ENCODE measurements at places on chromosomes 12 and 14. TPM values are rescaled to one million over a fixed set of nuclear protein-coding genes. Genes with fewer than 3 reads are reported as not detected.

Gene APOLD1
- total RNA-seq = 77.8 TPM

DNA sequence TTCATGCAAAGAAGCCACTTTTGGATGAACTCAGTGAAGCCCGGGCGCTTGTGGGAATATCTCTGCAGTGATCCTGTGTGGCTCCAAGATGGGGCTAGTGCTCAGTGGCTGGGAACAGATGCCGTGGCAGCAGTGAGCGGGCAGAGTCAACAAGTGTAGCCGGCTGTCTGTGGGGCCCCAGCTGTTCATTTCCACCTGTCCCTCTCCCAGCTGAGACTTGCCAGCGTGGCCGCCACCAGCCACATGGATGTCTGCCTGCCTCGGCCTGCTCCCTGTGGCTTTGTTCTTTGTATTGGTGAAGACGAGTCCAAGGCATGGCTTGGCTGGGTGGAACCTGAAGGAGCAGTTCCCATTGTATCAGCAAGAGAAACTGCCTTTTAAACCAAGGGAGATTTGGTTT, 77.3 kb downstream of the NOS1 start:
- no peak overlapping the region for H3K27ac ChIP-seq
- no peaks in the 10 kb centered on the region for H3K36me3 ChIP-seq
- H3K27me3 ChIP-seq = no peaks in the 10 kb centered on the region
- DNase-seq = no peak

GRCh38 chr14:77988970-77989369, 181.2 kb upstream of the NRXN3 start:
- peak; percentile 31 for DNase-seq
- H3K36me3 ChIP-seq = no peaks in the 10 kb centered on the region
- H3K27ac ChIP-seq = peak overlapping the region; percentile 63
- no peaks in the 10 kb centered on the region for H3K27me3 ChIP-seq
- no peak overlapping the region for H3K4me3 ChIP-seq

GRCh38 chr12:79452906-79453305, 237.9 kb downstream of the PAWR start:
- no peaks in the 10 kb centered on the region for H3K27me3 ChIP-seq
- DNase-seq = no peak
- H3K4me1 ChIP-seq = no peaks in the 10 kb centered on the region
- no peaks in the 10 kb centered on the region for H3K36me3 ChIP-seq
- H3K27ac ChIP-seq = no peak overlapping the region

Gene LRP6
- 40.0 TPM for total RNA-seq

Measured in tibial nerve (tissue), 4 donors.